ENCODE measurements at places on chromosomes 11 and 22. TPM values are rescaled to one million over a fixed set of nuclear protein-coding genes. Genes with fewer than 3 reads are reported as not detected.

Gene CWF19L2
- total RNA-seq = 20.0 TPM

Gene GGT5
- 41.2 TPM for total RNA-seq

Gene TRIM48
- not detected for total RNA-seq

Gene FREY1
- total RNA-seq = 8.2 TPM

Gene PNPLA3
- total RNA-seq = 0.78 TPM

Gene CYB561A3
- total RNA-seq = 31.3 TPM

Gene HINFP
- 28.3 TPM for total RNA-seq

Gene TMEM191B
- 0.78 TPM for total RNA-seq

Gene NRXN2
- 1.3 TPM for total RNA-seq

Gene CCDC90B
- total RNA-seq = 7.3 TPM

Gene EFCAB6
- 4.4 TPM for total RNA-seq

Gene SOX10
- 0.66 TPM for total RNA-seq

Gene C11orf86
- not detected for total RNA-seq

Gene RAG2
- total RNA-seq = not detected

Gene DUSP8
- 19.1 TPM for total RNA-seq

Gene RAPSN
- total RNA-seq = not detected

Gene OR56A1
- not detected for total RNA-seq

Gene DMC1
- not detected for total RNA-seq

Gene CASP1
- total RNA-seq = 1.3 TPM

Gene IGLL1
- not detected for total RNA-seq
